ENCODE measurements at places on chromosomes 11 and 22. TPM values are rescaled to one million over a fixed set of nuclear protein-coding genes. Genes with fewer than 3 reads are reported as not detected.

The C1QTNF5 gene
- 47.6 TPM for total RNA-seq

DNA sequence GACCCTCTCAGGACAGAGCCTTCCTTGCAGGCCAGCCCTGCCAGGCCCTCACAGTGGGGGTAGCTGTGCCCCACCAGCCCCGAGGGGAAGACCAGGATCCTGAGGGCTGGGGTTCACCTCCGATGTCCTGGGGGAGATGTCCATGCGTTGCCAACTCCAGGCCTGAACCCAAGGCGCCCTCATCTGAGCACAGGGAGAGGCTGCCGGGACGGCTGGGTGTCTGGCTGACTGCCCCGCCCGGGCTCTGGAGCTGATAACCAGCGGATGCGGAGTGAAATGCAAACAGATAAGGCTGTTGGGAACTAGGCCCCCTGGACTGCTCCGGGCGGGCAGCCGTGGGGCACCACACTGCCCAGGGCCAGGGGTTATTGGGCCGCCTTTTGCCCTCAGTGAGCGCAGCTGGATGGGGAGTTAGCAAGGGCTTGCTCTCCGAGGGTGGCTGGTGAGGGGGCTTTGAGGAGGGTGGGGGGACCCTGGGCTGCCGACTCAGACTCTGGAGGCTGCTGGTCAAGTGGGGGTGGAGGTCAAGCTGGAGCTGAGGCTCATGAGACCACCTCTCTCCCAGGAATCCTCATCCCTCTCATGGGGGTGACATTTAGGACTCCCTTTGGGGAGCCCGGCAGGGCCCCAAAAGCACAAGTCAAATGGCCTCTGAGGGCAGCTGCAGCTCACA lies 5.6 kb upstream of the MUC6 start:
- DNase-seq: peak; percentile 70
- H3K4me3 ChIP-seq: no peak overlapping the region
- H3K4me1 ChIP-seq: no peaks in the 10 kb centered on the region
- H3K27ac ChIP-seq: no peak overlapping the region

The KCNK4 gene
- not detected for total RNA-seq

The PARVA gene
- total RNA-seq: 84.0 TPM

The OOSP3 gene
- not detected for total RNA-seq

- H3K27ac ChIP-seq: no peak overlapping the region
- no peak for DNase-seq
- H3K4me1 ChIP-seq: peaks cover 5% of the 10 kb centered on the region
Measured at GRCh38 chr22:43919106-43919973, 4.3 kb upstream of the PNPLA3 start.

The SESN3 gene
- total RNA-seq: 43.5 TPM

The DGCR6 gene
- total RNA-seq: 3.1 TPM

DNA sequence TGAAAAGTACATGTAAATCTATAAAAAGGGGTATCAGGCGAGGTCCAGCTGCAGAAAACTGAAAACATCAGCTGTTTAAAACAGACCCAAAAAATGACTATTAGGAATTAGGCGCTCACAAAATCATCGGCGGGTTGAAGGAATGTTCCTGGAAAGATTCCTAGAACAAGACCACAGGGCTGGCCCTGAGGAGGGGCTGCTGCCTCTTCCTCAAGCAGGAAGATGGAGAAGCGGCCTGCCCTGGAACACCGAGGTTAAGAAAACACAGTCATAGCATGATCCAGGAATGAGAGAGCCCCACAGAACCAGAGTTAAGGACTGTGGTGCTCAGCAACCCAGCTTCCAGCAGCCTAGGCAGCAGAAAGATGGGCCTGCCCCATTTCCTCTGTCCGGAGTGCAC lies 78.4 kb downstream of the C11orf91 start:
- DNase-seq: no peak
- no peak overlapping the region for H3K4me3 ChIP-seq
- H3K27ac ChIP-seq: no peak overlapping the region
- H3K27me3 ChIP-seq: no peaks in the 10 kb centered on the region
- no peaks in the 10 kb centered on the region for H3K36me3 ChIP-seq
- H3K4me1 ChIP-seq: no peaks in the 10 kb centered on the region

GRCh38 chr11:42840176-42840829 lies 471.5 kb upstream of the API5 start:
- no peak overlapping the region for H3K27ac ChIP-seq
- no peaks in the 10 kb centered on the region for H3K27me3 ChIP-seq
- no peaks in the 10 kb centered on the region for H3K36me3 ChIP-seq

The ENTHD1 gene
- total RNA-seq: not detected

DNA sequence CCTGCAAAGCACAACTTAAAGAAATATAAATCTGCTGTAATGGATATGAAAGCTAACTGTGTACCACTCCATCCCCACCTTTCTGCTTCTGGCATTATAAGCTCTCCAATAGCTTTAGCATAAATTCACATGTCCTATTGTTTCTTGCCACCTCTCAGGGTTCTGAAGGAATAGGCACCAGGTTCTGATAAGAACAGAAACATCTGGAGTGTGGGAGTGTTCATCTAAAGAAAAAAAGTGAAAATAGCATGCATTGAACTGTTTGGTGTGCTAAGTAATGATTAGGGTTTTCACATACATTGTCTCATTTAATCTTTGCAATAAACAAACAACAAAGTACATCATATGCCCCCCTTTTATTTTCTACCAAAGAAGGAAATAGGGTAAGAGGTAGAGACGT lies 72.3 kb downstream of the FAM76B start:
- no peak for DNase-seq
- no peak overlapping the region for H3K4me3 ChIP-seq
- H3K27me3 ChIP-seq: no peaks in the 10 kb centered on the region
- no peaks in the 10 kb centered on the region for H3K4me1 ChIP-seq
- H3K36me3 ChIP-seq: no peaks in the 10 kb centered on the region

- peaks cover 24% of the 10 kb centered on the region for H3K4me1 ChIP-seq
- H3K36me3 ChIP-seq: no peaks in the 10 kb centered on the region
- H3K27ac ChIP-seq: no peak overlapping the region
Measured at GRCh38 chr22:42673898-42674401, 24.8 kb upstream of the CYB5R3 start.

The RHOD gene
- total RNA-seq: 16.7 TPM

- no peaks in the 10 kb centered on the region for H3K36me3 ChIP-seq
- no peak overlapping the region for H3K27ac ChIP-seq
- no peak for DNase-seq
- no peaks in the 10 kb centered on the region for H3K27me3 ChIP-seq
- no peaks in the 10 kb centered on the region for H3K4me1 ChIP-seq
Measured at GRCh38 chr11:75588051-75588481, 26.0 kb downstream of the SERPINH1 start.

DNA sequence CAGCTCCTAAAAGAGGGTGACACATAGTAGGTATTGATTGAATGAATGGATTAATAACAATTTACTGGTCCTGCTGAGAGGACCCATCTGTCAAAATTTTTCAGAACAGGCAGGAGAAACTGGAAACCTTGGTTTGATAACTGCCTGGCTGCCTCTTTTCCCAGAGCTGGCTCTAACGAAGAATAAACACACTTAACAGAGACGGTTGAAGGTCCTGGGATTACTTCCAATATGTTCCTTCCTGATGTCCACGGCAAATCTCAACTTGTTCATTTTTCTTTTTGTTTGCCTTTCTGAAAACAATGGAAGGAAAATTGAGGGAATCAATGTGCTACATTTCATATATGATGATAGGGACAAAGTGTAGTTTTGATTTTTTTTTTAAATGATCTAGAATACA lies 76.5 kb upstream of the SYT13 start:
- no peak for DNase-seq
- no peaks in the 10 kb centered on the region for H3K27me3 ChIP-seq
- no peak overlapping the region for H3K4me3 ChIP-seq
- H3K36me3 ChIP-seq: no peaks in the 10 kb centered on the region

- no peaks in the 10 kb centered on the region for H3K36me3 ChIP-seq
- H3K4me1 ChIP-seq: peaks cover 5% of the 10 kb centered on the region
- DNase-seq: no peak
- no peak overlapping the region for H3K4me3 ChIP-seq
- no peaks in the 10 kb centered on the region for H3K27me3 ChIP-seq
Measured at GRCh38 chr11:111305876-111306275, 7.5 kb downstream of the POU2AF3 start.

The SYNGR1 gene
- 14.0 TPM for total RNA-seq

- H3K27ac ChIP-seq: peak within 1 kb of the TSS; percentile 98
- peaks cover 24% of the 10 kb centered on the region for H3K4me1 ChIP-seq
- no peaks in the 10 kb centered on the region for H3K27me3 ChIP-seq
- no peaks in the 10 kb centered on the region for H3K36me3 ChIP-seq
- peak; percentile 86 for DNase-seq
Measured at GRCh38 chr11:6320411-6321155, at the start of gene CAVIN3. TSS of gene CAVIN3 (minus strand) at chr11:6320501. CDS start at chr11:6320476, 25 bp downstream.

GRCh38 chr11:82536706-82537105 lies 197.0 kb downstream of the FAM181B start:
- no peaks in the 10 kb centered on the region for H3K36me3 ChIP-seq
- H3K4me3 ChIP-seq: no peak overlapping the region
- no peak overlapping the region for H3K27ac ChIP-seq
- DNase-seq: no peak

DNA sequence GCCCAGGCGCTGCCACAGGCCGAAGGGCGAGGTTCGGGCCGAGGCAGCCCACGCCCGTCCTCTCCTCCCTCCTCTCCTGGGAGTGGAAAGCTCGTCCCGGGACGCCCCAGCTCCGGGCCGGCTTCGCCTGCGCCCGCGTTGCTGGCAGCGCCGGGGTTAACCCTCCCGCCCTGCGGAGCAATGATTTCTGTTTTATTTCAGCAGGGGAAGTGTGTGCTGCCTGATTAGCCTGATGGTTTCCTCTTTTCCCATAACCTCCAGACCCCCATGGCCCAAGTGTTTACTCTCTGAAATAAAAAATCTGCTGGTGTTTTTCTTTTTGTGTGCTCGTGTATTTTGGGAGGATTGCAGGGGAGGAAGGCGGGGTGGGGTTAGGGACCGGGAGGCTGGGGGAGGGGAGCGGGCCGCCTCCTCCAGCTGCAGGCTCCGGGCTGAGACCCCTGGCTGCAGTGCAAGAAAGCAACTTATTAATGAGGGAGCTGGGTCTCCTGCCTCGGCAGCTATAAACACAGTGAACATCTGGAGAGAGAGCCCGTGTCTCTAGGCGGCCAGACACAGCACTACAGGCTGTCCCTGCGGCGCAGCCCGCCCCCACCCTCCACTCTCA lies 38.6 kb downstream of the ETS1 start:
- no peaks in the 10 kb centered on the region for H3K36me3 ChIP-seq
- H3K27me3 ChIP-seq: no peaks in the 10 kb centered on the region
- peak; percentile 76 for DNase-seq
- H3K4me3 ChIP-seq: peak overlapping the region; percentile 52
- H3K27ac ChIP-seq: peak overlapping the region; percentile 84

The ACTN3 gene
- total RNA-seq: not detected

DNA sequence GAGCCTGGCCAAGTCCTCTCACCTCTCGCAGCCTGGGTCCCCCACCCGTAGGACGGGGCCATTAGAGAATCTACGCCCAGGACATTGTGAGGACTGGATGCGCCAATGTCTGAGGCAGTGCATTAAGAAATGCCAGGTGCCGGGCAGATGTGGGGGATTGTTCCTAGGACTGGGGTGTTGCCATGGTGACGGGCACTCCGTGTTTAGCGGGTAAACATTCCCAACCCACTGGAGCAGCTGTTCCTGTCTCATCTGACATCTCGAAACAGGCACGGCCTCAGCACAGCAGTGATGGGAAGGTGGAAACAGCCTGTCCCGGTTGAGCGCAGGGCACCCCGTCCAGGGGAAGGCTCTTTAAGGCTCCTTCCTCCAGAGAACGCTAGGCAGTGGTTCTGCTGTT lies 99.6 kb upstream of the RTL6 start:
- H3K27me3 ChIP-seq: peaks cover 21% of the 10 kb centered on the region
- H3K4me1 ChIP-seq: peaks cover 9% of the 10 kb centered on the region
- no peak overlapping the region for H3K4me3 ChIP-seq
- no peak overlapping the region for H3K27ac ChIP-seq

DNA sequence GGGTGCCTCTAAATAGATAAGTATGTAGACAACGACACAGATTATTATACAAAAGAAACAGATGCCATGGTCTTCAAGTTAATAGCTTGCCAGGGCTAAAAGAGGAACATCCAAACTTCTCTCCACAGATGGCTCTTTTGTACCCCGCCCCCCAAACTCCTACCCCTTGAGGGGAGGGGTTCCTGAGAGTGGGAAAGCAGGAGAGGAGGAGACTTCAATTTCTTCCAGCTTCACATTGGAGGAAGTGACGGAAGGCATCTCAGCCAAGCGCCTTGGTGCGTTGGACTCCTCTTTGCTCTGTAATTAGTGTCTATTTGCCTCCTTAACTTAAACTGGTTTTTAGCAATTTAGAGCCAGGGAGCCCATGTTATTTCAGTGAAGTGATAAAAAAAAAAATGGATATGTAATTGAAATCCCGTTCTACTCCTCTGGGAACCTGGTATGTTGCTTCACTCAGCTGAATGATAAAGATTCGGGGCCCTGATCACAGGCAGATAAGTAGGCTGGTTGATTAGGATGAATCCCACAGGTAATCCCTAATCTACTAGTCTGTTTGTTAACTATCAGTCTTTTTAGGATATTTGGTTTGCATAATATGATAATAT lies 580.9 kb upstream of the CADM1 start:
- no peaks in the 10 kb centered on the region for H3K27me3 ChIP-seq
- H3K4me1 ChIP-seq: no peaks in the 10 kb centered on the region
- no peaks in the 10 kb centered on the region for H3K36me3 ChIP-seq
- DNase-seq: no peak
- no peak overlapping the region for H3K4me3 ChIP-seq
- no peak overlapping the region for H3K27ac ChIP-seq

- H3K36me3 ChIP-seq: no peaks in the 10 kb centered on the region
- H3K4me3 ChIP-seq: no peak overlapping the region
- no peak for DNase-seq
- H3K27ac ChIP-seq: peak overlapping the region; percentile 24
Measured at GRCh38 chr22:31049815-31050420, 31.2 kb upstream of the SMTN start.

The WEE1 gene
- total RNA-seq: 10.9 TPM

DNA sequence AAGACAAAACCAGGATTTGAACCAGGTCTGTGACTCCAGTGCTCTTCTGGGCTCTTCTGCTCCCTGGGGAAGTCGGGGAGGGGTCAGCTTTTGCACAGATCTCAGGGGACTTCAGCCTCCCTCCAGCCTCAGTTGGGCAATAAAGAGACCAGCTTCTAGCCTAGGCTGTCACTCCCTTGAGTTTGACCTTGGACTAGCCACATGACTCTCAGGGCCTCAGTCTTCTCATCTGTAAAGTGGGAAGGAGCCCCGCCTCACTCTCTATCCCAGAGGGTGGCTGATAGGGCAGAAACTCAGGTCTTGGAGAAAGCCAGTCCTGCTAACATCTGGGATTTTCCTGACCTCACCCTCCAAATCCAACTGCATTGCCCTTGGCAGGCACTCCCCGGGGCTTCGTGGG lies 38.7 kb downstream of the ELFN2 start:
- no peaks in the 10 kb centered on the region for H3K36me3 ChIP-seq
- DNase-seq: no peak
- no peaks in the 10 kb centered on the region for H3K4me1 ChIP-seq
- no peak overlapping the region for H3K27ac ChIP-seq
- peaks cover 7% of the 10 kb centered on the region for H3K27me3 ChIP-seq

GRCh38 chr11:130522284-130522961 lies 74.0 kb downstream of the ADAMTS15 start:
- peak overlapping the region; percentile 80 for H3K27ac ChIP-seq
- no peaks in the 10 kb centered on the region for H3K27me3 ChIP-seq
- peak; percentile 88 for DNase-seq
- no peaks in the 10 kb centered on the region for H3K36me3 ChIP-seq
- peaks cover 8% of the 10 kb centered on the region for H3K4me1 ChIP-seq
- H3K4me3 ChIP-seq: no peak overlapping the region

All from upper lobe of right lung (tissue), 1 donor.